ENCODE measurements at places on chromosomes 7 and 10.

DNA sequence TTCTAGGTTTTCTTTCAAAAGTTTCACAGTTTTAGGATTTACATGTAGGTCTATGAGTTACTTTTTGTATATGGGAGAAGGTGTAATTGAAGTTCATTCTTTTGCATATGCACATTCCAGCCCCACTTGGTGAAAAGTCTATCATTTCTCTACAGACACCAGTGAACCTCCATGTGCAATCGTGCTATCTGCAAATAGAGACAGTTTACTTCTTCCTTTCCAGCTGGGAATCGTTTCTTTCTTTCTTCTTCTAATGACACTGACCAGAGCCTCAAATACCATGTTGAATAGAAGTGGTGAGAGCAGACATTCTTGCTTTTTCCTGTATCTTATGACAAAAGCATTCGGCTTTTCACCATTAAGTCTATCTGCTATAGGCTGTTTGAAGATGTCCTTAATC, 122.7 kb downstream of the ARHGAP22 start:
- DNase-seq = no peak

DNA sequence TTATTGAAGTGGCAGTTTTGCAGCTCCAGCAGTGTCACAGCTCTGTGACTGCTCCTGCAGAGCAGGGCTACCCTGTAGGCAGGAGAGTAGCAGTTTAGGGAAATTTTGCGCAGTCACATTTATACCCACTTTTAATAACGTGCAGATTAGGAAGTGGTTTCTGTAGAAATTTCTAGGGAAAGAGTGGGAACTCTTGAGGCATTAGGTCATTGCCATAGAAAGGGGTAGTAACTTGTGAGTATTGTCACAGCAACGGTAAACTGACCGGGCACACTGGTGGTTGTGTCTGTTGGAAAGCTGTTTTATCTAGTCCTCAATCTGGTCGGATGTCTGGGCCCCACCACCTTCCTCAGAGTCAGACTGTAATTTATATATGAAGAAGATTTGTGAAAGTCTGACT, 51.9 kb downstream of the CDC14C start:
- no peak for DNase-seq

GRCh38 chr10:121152033-121152432, 300.9 kb downstream of the WDR11 start:
- DNase-seq = no peak

- DNase-seq = no peak
Observed at GRCh38 chr7:145511004-145511403, 605.6 kb upstream of the CNTNAP2 start.

DNA sequence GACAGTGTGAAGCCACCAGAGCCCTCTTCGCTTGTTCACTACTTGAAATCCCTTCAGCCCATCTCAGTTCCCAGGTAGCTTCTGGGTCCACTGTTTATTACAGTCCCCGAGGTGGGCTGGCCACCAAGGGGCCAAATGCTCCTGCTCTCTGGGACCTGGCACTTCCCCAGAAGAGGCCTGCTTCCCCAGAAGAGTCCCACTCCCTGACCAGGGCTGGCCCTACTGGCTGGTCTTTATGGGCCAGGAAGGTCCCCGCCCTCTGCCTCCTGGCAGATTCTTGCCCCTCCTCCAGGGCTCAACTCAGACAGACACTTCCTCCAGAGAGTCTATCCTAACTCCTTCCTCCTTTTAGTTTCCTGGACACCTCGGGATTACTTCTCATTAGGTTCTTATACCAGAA, 70.7 kb upstream of the LRRC18 start:
- DNase-seq = no peak

DNA sequence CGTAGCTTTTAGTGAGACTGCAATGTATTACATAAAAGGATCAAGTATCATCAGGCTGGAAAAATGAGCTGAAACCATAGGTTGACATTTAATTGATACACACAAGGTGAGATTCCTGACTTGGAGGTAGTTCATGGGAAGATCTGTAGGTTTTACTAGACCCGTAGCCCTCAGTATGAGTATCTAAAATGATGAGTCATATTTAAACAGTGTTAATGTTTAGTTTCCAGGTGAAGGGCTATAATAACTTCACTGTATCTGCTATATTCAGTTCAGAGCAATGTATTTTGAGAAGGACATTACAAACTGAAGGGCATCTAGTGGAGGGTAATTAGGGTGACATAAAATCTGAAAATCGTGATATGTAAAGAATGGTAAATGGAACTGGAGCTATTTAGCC, 35.0 kb downstream of the ENTPD1 start:
- DNase-seq = no peak

GRCh38 chr10:6114805-6115341, 26.0 kb downstream of the RBM17 start:
- DNase-seq = peak; percentile 60

DNA sequence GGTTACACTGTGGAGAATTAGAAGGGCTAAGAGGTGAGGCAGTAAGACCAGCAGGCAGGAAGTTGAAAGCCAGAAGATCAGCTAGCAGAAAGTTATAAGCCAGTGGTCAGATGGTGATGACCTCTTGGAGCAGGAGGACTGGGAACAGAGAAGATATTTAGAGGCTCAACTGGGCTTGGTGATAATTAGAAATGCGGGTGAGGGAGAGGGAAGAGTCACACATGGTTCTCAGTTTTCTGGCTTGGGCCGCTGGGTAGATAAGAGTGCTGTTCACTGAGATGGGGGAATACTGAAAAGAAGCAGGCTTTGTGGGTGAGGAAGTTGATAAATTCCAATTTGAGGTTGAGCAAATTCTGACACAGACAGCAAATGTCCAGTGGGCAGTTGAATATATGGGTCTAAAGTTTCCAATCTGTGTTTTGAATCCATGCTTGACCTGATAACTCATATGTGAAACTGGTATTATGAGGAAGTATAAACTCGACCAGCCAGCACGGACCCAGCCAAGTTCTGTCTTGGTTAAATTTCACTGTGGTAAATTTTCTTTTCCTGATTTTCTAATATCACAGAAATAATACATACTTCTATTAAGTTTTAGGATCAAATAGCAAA, 22.7 kb downstream of the LSMEM1 start:
- DNase-seq = no peak

- no peak for DNase-seq
Observed at GRCh38 chr7:143953421-143953820, 1.2 kb upstream of the OR2F1 start.

GRCh38 chr10:3865565-3865964, 80.6 kb upstream of the KLF6 start:
- no peak for DNase-seq

DNA sequence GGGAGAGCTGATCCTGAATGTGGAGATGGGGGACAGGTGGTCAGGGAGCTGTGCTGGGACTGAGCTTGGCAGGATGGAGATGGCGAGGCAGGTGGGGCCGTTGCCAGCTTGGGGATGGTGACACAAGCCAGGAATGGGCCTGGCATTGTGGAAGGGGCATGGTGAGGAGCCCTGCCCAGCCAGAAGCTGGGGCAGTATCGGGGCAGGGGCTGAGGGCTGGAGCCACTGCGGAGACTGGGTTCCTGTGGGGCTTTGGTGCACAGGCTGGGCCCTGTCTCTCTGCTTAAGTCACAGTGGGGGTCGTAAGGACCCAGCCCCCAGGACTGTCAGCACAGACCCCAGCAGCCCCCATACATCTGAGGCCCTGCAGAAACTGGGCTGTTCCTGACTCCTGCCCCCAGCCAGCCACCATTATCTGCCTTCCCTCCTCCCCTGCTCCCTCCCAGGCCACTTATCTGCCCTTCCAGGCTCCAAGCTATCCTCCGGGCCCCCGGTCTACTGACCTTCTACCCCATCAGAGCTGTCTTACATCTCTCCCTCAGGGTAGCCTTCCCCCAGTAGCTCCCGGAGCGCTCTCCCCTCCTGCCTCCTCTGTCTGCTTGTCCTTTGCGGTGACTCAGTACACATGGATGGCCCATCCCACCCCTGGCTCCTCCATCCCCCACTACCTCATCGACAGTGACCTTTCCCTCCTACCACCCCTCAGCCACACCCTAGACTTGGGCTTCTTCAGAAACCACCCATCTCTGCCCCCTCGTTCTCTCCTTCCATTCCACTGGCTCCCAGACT, 44.2 kb downstream of the PPIF start:
- DNase-seq = no peak

DNA sequence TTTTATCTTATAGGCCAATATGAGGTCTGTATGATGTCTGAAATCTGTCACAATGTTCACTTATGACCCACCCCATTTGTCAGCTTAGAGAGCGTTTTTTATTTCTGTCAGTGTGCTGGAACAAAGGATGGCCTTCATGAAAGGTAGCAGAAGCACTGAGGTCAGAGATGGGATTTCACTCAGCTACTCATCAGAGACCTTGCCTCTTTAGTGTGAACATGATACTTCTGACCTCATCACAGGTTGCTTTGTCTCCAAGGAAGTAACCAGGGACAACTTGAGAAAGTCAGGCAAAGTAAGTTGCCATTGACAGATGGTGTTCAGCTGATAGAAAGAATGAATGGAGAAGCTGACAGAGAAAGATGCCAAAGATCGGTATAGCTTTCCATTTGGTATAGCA, 16.3 kb downstream of the YAE1 start:
- no peak for DNase-seq

DNA sequence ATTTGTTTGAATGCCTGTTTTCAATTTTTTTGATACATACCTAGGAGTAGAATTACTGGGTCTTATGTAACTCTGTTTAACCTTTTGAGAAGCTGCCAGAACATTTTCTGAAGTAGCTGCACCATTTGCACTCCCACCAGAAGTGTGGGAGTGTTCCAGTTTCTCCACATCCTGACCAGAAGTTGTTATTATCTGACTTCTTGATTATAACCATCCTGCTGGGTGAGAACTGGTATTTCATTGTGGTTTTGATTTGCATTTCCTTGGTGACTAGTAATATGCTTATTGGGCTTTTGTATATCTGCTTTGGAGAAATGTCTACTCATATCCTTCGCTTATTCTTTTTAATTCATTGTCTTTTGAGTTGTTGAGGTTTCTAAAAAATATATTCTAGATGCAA, 117.2 kb upstream of the GLCCI1 start:
- DNase-seq = no peak

DNA sequence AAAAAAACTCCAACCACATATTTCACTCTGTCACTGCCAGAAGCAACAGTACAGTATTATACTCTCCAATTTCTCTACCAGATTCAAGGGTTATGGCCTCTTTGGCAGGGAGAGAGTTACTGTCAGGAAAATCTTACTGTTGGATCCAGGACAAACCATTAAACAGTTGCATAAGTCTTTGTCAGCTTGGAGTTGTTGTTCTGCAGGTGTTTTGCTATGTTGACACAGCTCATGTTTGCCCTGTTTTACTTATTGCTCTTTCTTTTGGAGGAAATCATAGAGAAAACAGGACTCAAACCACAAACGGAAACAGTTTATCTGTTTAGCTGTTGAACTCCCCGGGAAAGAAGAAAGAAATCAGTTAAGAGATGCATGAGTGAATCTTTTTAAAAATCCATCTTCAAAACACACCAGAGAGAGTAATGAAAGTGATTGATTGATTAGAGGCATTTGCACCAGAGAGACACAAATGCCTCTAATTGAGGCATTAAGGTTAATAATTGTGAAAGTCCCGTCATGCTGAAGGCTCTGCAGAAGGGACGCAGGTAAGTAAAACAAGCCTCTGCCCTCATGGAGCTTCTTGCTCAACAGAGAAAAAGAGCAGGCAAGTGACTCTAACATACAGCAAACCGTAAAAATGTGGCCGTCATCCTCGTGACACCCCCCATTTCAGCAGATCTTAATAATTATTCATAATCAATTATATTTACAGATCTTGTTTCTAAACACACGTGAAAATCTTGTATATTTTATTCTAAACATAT, 38.7 kb upstream of the ARHGAP21 start:
- peak; percentile 45 for DNase-seq

DNA sequence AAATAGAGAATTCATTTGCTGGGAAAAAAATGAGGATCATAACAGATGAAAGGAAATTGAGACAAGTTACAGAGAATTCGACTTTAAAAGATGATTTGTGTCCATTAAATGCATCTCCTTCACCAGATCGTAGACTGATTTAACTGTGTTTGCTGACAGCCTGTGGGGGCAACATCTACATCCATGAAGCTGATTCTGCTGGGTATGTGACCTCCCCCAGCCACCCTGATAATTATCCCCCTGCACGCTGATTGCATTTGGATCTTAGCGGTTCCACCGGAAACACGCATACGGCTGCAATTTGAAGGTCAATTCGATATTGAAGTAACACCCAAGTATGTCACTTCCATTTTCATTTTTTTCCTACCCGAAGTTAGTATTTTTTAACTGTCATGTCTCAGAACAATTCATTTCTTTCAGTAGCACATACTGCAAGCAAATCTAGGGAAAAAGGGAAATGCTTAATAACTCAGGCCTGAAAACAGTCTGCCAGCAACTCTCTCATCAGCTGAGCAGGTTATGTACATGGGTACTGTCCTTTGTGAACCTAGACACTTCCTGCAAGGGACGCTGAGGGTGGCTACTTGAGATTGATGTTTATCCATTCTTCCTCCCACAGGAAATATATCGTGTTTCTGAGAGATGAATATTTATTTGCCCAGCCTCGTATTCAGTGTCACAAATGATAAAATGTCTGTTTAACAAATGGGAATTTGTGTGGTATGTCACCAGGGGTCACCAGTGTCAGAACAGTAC, 134.9 kb downstream of the ZNF22 start:
- DNase-seq = peak; percentile 28
